Renal pelvis (tissue), 12 donors: ENCODE measurements at places on chromosomes 3 and 15.
A peak's percentile ranks its signal among the peaks of the same experiment; 100 is the strongest.

- no peak for DNase-seq
These were observed 108.9 kb downstream of the FBLN2 start for GRCh38 chr3:13657660-13658435.

- DNase-seq, result no peak
These were observed 59.1 kb downstream of the SST start for GRCh38 chr3:187610981-187611511.

- DNase-seq, result no peak
These were observed 75.7 kb upstream of the EPHB3 start for GRCh38 chr3:184485906-184486305.

- DNase-seq, result no peak
These were observed 23.3 kb downstream of the LRRC2 start for GRCh38 chr3:46542801-46543201.

DNA sequence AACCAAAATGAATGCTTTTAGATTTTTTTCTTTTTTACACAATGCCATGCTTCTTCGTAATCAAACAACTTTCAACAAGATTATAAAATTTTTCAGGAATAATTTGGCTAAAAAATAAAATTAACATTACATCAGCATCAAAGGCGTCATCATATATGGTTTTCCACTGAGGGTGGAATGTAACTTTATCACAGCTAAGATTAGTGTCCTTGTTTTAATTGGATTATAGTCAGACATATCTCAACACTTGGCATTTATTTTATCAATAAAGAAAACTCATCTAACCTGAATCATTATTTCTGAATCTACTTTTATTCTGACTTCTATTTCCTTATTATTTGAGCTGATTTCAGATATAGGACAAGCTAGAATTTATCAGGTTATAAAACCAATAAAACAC, 1.6 kb downstream of the NRG4 start:
- DNase-seq, result no peak

DNA sequence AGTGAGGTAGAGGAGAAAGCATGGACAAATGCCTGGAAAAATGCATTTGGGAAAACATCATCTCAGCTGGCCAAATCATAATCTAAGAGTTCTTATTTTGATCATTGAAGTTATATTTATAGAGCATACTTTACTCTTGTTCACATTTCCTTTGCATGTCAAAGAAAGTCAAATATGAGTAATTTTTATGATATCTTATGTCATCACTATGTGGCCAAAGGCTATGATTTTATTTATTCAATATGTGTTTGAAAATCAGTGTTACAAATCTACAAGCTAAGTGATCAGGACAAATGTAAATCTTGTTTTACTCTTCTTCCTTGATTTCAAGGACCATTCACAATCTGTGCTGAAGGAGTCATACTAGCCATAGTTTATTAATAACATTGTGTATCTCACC, 237.2 kb upstream of the DPH6 start:
- no peak for DNase-seq

GRCh38 chr3:138681463-138682220, 73.1 kb downstream of the FAIM start:
- peak; percentile 49 for DNase-seq

GRCh38 chr3:66405701-66406091, 95.1 kb downstream of the LRIG1 start:
- no peak for DNase-seq

- DNase-seq, result no peak
These were observed 37.4 kb upstream of the CTDSPL start for GRCh38 chr3:37824090-37824953.

DNA sequence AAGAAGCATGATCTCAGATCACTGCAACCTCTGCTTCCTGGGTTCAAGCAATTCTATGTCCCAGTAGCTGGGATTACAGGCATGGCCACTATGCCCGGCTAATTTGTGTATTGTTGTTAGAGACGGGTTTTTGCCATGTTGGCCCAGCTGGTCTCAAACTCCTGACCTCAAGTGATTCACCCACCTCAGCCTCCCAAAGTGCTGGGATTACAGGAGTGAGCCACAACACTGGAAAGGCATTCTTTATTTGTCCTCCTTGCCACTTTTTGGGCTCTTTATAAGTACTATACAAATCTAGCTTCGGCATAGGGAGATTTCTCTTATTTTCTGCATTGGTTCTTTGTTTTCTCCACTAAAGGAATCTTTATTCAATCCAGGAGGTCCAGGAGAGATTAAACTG, 18.6 kb downstream of the CMTM8 start:
- DNase-seq, result no peak

- DNase-seq, result no peak
These were observed 85.5 kb downstream of the DMXL2 start for GRCh38 chr15:51536965-51537574.

GRCh38 chr15:90603893-90604292, 74.2 kb downstream of the CRTC3 start:
- no peak for DNase-seq

DNA sequence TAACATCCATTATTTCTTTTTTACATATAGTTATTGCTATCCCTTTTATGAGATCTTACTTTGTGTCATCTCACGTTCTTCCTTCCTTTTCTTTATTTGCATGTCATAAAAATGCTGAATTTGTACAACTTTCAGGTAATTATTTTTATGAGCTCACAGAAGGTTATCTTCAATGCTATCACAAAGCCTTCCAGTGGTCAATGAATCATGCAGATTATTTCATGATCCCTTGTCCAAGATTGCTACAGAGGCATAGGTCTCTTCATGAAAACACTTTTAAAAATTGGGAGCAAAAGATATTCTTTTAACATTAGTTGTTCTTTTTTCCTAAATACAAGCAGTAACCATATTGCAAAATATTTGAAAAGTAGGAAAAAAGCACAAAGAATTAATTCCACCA, 880.1 kb upstream of the NR2F2 start:
- no peak for DNase-seq

DNA sequence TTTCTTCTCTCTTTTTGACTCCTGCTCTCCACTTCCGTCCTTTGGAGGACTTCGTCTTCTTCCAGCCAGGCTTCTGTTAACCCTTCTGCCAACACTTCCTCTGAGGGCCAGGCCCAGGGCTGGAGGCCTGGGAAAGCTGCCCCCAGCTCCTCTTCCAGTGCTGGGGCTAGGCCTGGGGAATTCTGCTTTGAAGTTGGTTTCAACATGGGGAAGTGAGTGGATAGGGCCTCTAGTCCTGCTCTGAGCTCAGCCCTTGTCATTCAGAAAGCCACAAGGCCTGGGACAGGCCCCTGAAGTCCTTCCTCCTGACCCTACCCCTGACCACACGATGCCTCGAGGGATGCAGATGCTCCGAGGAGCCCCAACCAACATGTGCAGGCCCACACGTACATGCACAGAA, 53.9 kb upstream of the HERC1 start:
- DNase-seq, result no peak

- DNase-seq, result no peak
These were observed 564.7 kb downstream of the AGBL1 start for GRCh38 chr15:86644339-86644738.

GRCh38 chr3:9450126-9450525, 52.7 kb downstream of the SETD5 start:
- DNase-seq, result no peak

DNA sequence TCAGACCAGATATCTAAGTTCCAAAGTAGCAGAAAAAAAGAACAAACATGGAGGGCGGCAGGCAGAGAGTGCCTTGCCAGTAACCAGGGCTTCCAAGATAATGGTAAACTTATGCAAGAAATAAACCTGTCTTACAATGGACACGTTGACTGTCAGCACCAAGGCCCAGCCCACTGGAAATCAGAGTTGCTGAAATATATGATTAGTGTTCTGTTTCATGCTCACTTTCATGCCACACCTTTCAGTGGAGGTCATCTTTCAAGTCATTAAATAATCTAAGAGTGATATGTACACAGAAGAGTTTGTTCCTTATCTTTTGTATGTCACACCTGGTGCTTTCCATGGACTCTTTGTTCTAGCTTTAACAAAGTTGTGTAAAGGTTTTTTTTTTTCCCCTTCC, 358.1 kb downstream of the MECOM start:
- no peak for DNase-seq

DNA sequence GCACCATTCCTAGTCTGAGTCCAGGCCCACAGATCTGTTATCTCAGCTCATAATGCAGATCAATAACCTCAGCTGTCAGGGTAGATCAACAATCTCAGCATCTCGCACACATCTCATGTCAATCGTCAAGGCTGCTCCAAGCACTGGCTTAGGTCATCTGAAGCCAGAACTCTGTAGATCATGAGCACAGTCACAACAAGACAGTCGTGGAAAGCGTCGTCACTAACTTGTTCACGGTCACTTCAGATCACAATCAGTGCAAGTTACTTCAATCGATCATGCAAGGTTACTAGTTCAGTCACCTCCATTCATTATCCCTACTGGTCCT, 71.8 kb downstream of the RBPMS2 start:
- DNase-seq, result no peak

DNA sequence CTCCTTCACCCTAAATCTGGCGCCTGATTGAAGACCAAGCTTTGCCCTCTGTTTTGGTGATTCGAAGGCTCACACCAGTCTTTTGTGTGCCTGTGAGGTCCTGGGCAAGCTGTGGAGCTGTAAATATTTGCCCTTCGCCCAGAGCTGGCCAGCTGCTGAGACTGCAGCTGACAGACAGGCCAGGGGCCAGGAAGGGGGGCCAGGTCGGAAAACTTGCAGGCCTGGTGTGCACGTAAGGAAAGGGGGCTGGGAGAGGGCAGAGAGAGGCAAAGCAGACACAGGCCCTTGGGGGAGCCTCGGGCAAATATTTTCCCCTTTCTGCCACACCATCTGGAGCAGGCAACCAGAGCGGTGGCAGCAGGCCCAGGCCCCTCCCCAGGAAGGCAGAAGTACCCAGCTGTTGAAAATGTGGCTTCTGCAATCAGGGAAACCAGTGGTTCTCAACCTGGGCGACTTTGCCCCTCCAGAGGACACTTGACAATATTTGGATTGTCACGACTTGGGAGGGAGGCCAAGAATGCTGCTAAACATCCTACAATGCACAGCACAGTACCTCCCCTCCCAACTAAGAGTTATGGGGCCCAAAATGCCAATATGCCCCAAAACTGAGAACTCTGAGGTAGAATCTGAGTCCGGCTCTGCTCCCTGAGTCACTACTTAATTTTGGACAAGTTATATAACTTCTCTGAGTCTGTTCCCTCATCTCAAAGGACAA, 2.5 kb downstream of the PDZRN3 start:
- DNase-seq, result no peak

DNA sequence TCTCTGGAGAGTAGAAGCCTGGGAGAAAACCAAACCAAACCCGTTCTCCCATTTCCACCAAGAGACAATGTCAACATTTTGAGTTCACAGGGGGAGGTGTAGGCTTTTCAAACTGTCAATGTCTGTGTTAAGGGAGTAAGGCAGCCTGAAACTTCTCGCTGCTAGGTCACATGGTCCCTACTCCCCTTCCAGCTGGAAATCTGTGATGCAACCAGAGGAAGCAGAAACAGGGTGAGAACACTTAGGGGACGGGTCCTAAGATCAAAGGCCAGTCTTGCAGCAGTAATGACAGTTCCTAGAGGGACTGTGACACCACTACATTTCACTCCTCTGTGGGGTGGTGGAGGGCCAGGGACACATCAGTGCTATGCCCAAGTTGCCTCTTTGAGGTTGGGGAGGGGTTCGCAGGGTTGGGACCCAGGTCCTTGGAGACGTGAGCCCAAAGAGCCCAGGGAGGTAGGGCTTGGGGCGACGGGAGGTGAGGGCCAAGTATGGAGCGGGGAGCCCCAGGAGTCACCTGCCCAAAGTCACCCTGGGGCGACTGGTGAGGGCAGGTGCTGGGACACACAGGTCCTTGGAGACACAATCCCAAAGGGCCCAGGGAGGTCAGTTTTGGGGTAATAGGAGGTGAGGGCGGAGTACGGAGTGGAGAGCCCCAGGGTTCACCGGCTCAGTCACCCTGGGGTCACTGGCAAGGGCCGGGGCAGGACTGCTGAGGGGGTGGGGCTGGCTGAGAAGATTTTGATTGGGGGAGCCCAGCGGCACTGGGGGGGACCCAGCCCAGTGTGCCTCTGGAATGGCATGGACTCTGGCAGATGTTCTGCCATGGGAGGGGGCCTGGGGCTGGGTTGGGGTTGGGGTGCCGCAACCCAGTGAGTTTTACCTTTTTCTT, 582 bp downstream of the GOLGA6L2 start:
- no peak for DNase-seq

GRCh38 chr15:40454904-40455391, 14.2 kb downstream of the BAHD1 start:
- no peak for DNase-seq

DNA sequence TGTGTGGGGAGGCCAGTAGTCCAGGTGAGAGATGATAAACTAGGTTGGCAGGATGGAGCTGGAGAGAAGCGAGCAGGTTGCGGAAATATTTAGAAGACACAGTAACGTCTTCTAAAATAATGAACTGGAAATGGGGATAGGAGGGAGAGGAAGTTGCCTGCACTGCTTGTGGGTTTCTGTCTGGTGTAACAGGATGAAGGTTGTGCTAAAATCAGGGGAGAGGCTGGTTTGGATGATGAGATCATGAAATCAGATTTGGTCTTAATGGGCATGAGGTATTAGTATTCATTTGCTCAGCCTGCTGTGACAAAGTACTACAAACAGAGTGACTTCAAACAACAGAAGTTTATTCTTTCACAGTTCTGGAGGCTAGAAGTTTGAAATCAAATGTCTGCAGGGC, 32.1 kb upstream of the TNFAIP8L3 start:
- no peak for DNase-seq

GRCh38 chr15:42273900-42274701, 868 bp upstream of the TMEM87A start:
- DNase-seq, result peak; percentile 53

- no peak for DNase-seq
These were observed 181.7 kb downstream of the TPRG1 start for GRCh38 chr3:189353318-189353965.
